GM20000 (cell line): ENCODE measurements at places on chromosomes 2 and 18.

- no peak for DNase-seq
Measured at GRCh38 chr2:124524155-124524915, 499.2 kb downstream of the CNTNAP5 start.

DNA sequence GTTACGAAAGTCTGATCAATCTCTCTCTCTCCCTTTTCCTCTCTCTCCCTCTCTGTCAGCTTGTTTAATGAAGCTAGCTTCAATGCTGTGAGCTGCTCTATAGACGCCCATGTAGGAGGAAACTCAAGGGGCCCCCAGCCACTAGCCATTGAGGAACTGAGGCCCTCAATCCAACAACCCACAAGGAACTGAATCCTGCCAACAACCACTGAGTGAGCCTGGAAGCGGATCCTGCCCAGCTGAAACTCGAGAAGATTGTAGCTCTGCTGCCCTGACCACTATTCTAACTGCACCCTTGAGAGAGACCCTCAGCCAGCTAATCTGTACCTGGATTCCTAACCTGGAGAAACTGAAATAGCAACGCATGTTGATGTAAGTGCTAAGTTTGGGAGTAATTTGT, 129.2 kb downstream of the BCL11A start:
- no peak for DNase-seq

DNA sequence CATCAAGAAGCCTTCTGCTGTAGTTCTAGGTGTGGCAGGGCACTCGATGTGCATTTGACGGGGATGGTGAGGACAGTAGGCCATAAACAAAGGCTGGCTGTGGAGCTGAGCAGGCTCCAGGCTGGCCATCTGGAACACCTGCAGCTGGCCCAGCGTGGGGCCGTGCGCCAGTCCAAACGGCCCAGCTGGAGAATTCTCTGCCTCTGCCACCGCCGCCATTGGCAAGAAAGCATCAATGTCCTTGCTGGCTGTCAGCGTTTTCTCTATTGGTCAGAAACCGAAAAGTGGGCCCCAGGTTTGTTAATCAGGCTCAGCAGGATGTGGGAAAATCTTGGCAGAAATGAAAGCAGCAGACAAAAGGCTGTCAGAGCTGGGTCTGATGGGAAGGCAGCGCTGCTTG, 24.0 kb upstream of the CTIF start:
- no peak for DNase-seq

DNA sequence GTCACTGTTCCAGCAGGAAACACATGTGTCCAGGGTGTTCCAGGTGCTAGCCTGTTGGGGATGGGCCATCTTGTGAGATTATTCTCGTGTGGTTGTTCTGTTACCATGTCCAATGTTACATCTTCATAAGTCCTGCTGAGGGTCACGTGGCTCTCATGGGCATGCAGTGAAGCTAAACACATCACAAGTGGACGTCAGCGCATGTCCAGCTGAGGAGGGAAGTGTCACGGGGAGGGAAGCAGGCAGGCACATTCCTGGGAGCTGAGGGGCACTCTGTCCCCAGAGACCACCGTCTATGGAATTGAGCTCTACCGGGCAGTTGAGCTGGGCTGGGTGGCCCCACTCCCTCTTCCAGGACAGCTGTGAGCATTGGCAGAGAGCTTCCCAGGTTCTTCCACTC, 155.3 kb upstream of the TWIST2 start:
- DNase-seq, result no peak

GRCh38 chr18:76458522-76459311, 36.3 kb downstream of the ZNF516 start:
- DNase-seq, result no peak

- DNase-seq, result no peak
Measured at GRCh38 chr2:179594268-179595112, 266.9 kb downstream of the ZNF385B start.

DNA sequence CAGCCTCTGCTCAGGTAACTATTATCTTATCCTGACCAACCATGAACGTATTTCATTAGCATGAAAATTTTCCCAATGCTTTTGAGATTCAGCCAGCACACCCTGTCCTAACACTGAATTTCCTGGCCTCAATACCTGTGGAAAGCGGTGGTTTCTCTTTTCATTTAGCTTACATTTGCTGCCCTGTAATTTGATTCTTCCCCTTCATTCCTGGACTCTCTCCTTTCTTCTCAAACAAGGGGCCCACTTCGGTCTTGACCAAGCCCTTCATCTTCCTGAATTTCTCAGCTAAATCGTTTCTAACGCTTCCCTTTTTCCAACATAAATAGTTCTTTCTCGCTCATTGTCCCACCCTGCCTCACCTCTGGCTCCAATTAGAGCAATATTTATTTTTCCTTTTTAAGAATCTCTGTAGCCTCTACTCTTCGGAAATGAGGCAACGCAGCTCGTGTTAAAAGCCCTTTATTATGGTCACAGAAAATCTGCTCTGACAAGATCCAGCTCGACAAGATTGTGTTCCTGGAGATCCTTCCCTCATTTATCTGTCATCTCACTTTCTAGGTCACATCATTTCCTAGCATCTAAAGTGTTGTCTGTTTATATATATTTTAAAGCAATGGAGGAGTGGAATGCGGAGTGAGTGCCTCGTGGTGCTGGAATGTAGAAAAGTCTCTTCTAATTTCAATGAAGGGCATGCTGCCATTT, 49.5 kb upstream of the BCL11A start:
- no peak for DNase-seq

DNA sequence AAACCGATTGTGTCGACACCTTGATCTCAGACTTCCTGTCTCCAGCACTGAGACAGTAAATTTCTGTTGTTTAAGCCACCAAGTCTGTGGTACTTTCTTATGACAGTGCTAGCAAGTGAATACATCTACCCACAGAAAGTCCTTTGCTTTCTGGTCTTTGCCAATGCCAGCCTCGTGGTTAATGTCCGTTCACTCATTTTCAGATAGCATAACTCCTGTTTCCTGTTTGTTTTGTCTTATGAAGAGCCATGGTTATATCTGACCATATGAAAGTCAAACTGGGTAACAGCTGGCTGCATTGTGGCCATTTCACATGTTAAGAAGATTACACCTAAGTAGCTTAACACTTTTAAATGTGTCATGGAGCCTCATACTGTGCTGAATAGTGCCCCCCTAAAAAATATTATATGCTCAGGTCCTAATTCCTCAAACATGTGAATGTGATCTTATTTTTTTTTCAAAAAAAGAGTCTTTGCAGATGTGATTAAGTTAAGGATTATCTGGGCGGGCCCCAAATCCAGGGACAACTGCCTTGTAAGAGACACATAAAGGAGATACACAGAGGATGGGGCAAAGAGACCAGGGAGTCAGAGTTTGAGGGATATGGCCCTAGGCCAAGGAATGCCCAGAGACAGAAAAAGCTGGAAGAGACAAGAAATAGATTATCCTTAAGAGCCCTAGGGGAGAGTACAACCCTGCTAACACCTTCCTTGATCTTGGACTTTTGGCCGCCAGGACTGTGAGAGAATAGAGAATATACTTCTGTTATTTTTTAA, 118.0 kb downstream of the KCNE4 start:
- no peak for DNase-seq

DNA sequence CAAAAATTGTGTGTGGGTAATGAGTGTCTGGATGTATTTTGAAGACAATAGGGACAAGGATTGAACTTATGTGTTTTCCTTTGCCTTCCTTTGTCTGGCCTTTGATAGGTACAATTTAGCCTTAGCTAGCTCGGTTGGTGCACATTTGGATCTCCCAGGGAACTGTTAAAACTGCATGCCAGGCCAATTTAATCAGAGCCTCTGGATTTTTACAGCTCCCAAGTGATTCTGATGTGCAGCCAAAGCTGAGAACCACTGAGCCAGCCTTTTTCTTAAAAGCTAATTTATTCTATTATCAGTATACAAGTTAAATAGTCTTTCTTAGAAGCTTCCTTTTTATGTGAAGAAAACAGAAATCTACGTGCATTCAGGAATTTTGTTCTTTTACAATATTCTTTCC, 25.0 kb downstream of the PLEK start:
- no peak for DNase-seq

- no peak for DNase-seq
Measured at GRCh38 chr2:207123776-207124391, 41.9 kb downstream of the KLF7 start.

GRCh38 chr2:200913654-200914053, 24.5 kb downstream of the NIF3L1 start:
- DNase-seq, result no peak

GRCh38 chr2:36727550-36727949, 31.0 kb downstream of the VIT start:
- no peak for DNase-seq

DNA sequence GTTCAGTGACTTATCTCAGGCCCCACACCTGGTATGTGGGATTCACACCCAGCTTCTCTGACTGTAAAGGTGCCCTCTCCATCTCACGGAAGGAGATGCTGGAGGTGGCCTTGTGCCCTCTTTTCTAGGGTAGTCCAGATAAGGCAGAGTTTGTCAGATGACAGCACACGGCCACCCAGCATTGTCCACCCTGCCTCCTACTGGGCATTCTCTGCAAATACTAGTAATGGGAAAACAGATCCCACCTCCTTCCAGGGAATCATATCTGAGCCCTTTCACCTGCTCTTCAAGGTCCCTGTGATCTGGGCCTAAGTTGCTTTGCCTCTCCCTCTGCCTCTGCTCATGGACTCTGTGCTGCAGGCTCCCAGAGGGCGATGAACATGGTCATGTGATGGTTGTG, 214.7 kb downstream of the CLIP4 start:
- DNase-seq, result no peak

GRCh38 chr2:240278661-240279060, 138.2 kb upstream of the OTOS start:
- no peak for DNase-seq

- DNase-seq, result no peak
Measured at GRCh38 chr2:28674713-28675068, 76.9 kb upstream of the PPP1CB start.

DNA sequence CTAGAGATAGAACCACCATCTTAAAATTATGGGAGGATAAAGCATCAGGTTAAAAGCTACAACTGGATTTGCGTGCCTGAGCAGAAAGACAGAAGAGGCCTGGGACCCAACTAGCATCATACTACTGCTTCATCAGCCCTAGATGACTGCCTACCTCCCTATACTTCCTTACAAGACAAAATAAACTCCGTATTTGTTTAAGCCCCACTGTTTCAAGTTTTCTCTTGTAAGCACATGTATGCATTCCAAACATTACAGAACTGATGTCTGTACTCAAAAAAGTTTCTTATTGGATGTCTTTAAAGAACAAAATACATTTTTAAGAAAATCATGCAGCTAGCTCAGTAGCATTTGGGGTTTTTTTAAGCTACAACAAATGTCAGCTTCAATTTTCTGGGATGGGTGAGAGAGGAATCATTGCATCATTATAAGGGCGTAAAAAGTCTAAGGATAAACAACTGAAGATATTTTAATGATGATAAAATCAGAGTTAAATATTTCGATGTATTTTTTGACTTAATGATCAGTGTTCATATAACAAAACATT, 213.1 kb downstream of the EXOC6B start:
- no peak for DNase-seq

- DNase-seq, result peak; percentile 50
Measured at GRCh38 chr2:101753720-101754490, 56.4 kb downstream of the MAP4K4 start.

DNA sequence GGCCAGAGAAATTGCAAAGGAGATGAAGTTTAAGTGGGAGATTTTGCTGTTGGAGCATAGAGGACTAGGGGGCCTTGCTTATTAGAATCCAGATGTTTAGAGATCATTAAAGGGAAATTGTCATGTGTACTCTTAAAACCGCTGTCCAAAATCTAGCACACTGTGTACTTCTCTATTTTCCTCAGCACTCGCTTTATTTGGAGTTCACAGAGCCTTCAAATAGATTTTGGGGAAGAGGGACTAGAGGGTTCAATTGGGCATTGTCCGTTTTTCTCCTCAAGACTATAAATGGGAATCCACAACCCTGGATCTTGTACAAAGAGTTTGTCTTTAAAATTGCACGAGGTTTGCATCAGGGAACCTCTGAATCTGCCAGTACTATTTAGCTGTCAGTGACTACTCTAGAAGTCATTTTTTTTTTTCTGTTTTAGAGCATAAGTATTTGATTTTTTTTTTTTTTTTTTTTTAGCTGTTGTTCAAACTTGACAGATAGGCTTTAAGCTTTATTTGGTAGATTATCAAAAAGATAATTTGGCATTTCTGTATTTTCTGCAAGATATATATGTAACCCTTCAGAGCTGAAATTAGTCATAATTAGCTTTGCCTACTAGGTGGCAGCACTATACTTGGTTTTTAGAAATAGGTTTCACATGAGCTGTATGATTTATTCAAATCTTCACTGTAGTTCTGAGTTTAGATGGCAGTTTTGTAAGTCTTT, 14.2 kb downstream of the PMS1 start:
- peak; percentile 28 for DNase-seq

DNA sequence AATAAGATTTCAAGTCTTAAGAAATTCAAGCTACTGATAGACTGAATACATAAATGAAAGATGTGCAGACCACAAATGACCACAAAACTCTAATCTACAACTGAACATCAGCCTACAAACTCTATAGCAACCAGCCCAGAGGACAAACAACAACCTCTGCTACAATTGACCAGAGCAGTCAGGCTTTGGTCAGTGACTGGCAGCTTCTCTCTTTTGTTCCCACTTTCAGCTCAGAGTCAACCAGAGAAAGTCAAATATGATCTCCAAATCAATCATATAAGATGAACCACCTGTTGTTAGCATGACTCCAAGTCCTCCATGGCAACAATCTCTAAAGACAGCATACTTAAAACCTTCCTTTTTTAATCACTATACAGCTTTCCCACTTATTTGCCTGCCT, 996.2 kb downstream of the SUCLG1 start:
- no peak for DNase-seq

- peak; percentile 45 for DNase-seq
Measured at GRCh38 chr18:2985628-2986027, 27.3 kb downstream of the LPIN2 start.

GRCh38 chr2:121603185-121603584, 46.1 kb downstream of the CLASP1 start:
- DNase-seq, result no peak

- no peak for DNase-seq
Measured at GRCh38 chr2:30074023-30074422, 72.8 kb upstream of the YPEL5 start.
